ENCODE measurements at places on chromosomes 3 and 15.

- no peak for DNase-seq
These were observed 4.4 kb downstream of the ALPK3 start for GRCh38 chr15:84821501-84822021.

DNA sequence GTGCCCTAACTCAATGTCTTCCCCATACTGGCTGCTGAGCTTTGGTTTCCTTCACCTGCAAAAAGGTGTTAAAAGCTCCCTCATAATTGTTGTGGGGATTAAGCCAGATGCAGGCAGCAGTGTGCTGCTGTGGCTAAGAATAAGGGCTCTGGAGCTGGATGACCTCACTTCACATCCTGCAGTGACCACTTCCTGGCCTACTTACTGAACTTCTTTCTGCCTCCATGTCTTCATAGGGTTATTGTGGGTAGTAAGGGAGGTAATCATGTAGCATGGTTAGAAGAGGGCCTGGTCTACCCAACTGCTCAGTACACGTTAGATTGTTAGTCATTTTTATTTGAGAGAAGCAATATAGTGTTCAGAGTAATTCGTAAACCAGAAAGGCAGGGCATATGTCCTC is 18.4 kb downstream of the GYG1 start:
- DNase-seq = peak; percentile 87

DNA sequence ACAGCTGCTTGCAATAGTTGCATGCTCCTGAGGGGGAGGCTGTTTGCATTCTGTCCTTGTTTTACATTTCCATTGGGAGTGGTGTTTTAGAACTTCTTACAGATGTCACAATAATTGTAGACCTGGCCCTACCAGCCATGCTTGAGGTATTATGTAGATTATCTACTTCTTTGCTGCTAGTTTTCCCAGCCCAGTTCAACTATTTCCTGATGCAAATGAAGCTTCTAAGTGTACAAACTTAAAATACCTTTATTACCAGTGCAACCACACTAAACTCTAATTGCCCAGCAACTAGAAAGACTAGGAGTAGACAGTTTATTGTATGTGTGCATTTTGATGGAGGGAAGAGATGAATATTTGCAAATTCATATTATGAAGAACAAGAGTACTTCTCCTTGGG is 104.9 kb upstream of the MYZAP start:
- no peak for DNase-seq

- DNase-seq = no peak
These were observed 299.5 kb upstream of the TGFBR2 start for GRCh38 chr3:30306896-30307295.

- no peak for DNase-seq
These were observed 1.7 kb upstream of the ESYT3 start for GRCh38 chr3:138432576-138433240.

GRCh38 chr3:98630416-98630815 is 37.0 kb upstream of the CPOX start:
- no peak for DNase-seq

DNA sequence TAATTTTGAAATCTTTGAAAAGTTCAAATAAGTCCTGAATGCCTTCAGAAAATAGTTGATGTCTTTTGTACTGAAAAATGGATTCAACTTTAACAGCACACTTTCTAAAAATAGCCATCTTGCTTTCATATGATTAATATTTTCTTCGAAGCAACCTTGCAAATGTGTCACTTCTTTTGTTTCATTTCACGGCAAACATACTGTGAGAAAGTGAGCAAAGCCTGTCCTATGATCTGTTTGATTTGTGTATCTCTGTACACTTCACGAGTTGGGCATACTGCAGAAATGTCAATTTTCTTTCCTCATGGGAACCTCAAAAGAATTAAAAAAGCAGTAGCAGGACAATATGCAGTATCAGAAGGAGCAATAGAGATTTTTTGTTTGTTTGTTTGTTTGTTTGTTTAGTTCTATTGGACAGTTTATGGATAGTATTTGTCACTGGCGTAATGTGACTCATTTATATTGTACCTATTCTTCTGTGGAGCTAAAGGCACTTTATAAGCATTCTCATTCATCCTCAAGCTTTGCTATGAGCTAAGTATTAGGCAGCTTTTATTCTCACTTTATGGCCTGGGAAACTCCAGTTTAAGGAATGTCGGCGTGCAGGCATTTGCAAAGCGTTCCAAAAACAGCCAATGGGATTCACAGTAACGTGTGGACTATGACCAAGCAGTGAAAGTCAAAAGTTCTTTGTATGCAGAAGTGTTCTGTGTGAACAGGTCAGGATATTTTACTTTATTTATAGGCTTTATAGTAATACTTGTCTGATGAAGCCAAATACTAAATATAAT is 572.0 kb downstream of the NAALADL2 start:
- DNase-seq = no peak

GRCh38 chr3:42101481-42101880 is 10.3 kb downstream of the TRAK1 start:
- DNase-seq = no peak

DNA sequence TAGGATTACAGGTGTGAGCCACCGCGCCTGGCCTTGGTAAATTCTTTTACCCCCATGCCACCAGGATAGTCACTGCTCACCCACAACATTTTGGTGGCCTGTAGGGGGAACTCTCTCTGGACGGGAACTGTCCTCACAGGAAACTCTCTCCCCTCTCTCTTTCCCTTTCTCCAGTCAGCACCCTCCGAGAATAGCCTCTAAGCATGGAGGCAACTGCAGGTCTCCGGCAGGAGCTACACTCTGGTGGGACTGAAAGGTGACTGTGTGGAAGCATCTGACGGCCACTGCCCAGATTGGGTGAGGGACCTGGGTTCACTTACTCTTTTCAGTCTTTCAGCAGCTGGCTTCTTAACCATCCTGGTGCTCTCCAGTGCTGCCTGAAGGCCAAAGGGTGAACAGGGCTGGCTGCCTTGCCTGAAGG is 21.3 kb downstream of the TRANK1 start:
- no peak for DNase-seq

- DNase-seq = no peak
These were observed 9.3 kb downstream of the GALNT15 start for GRCh38 chr3:16183601-16184270.

DNA sequence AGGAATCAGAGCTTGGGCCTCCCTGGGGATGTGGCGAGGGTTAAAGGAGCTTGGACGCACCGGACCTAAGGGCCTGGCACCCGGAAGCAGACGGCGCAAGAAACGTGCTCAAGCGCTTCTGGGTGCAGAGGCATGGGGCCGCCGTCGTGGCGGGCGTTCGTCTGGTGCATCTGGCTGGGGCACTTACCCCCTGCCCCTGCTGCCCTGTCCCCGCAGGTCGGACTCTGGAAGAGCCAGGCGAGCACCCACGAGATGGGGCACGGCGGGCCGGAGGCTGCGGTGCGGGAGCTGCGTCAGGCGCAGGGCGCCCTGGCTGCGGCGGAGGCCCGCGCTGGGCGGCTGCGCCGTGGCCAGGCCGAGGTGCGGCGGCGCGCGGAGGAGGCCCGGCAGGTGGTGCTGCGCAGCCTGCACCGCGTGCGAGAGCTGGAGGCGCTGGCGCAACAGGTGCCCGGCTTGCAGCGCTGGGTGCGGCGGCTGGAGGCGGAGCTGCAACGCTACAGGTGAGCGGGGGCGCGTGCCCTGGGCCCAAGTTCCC is 2.5 kb downstream of the EFCC1 start:
- peak; percentile 38 for DNase-seq

DNA sequence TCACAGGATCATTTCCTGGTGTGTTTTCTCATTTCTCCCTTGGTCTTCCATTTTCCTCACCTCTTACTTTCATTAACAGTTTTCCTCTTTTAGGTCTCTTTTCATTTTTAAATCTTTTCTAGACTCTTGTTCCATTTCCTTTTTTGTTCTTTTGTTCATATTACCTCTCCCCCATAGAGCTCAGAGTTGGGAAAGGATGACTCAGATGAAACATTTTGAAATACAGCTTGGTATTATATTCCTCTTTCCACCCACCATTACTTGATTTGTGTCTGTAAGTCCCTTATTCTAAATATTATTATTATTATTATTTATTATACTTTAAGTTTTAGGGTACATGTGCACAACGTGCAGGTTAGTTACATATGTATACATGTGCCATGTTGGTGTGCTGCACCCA is 153.1 kb downstream of the VGLL3 start:
- DNase-seq = no peak
